ENCODE measurements at places on chromosomes 11 and 22. TPM values are rescaled to one million over a fixed set of nuclear protein-coding genes. Genes with fewer than 3 reads are reported as not detected.

GRCh38 chr11:17543041-17543440, 1.2 kb downstream of the USH1C start:
- DNase-seq = no peak

Gene MCAM
- 58.3 TPM for polyA plus RNA-seq

DNA sequence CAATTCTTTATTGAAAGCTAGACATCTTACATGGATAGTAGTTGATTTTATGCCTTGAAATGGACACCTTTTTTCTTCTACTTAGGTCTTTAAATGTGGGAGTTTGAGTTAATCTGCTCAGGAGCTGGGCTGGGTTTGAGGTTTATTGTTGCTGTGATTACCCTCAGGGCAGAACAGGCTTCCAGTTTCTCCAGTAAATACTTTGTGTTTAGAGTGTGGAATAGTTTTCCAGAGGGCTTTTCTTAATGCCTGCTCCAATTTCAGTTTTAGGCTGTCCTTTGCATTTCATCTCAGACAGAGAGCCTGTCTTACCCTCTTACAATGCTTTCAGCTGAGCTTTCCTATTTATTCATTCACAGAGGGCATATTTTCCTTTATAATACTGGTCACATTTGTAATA, 69.9 kb upstream of the ADORA2A start:
- DNase-seq = no peak

GRCh38 chr11:75022296-75022695, 33.6 kb downstream of the NEU3 start:
- no peak for DNase-seq

- no peak for DNase-seq
These were observed 35.4 kb upstream of the BRSK2 start for GRCh38 chr11:1354125-1354938.

Gene NDUFS8
- polyA plus RNA-seq = 137 TPM

GRCh38 chr11:282630-283360, 4.6 kb downstream of the NLRP6 start:
- DNase-seq = no peak

DNA sequence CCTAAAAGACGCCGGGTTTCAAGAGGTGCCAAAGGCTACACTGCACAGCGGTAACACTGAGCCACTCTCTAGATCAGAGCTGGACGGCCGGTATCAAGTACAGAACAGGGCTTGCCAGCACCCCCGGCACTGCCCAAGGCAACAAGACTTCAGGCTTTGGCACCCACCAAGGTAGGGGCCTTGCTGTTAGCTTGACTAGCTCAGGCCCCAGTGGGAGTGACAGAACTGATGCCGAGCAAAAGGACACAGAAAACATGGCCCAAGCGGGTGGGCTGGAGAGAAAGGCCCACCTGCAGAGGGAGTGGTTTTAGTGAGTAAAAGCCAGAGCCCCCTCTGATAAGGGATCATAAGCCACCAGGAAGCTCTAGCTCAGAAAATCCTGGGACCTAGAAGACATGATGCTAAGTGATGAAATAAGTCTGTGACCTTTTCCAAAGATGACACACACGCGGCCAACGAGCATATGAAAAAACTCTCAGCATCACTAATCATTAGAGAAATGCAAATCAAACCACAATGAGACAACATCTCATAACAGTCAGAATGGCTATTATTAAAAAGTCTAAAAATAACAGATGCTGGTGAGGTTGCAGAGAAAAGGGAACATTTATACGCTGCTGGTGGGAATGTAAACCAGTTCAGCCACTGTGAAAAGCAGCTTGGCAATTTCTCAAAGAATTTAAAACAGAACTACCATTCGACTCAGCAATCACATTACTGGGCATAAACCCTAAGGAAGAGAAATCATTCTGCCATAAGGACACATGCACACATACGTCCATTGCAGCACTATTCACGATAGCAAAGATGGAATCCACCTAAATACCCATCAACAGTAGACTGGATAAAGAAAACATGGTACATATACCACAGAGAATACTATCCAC, 12.9 kb downstream of the EHD1 start:
- DNase-seq = no peak

Gene SLC6A5
- 0.11 TPM for polyA plus RNA-seq

- DNase-seq = no peak
These were observed 1.1 kb downstream of the FXYD2 start for GRCh38 chr11:117823294-117823945.

Gene CARD18
- not detected for polyA plus RNA-seq

- DNase-seq = no peak
These were observed 691.6 kb upstream of the ANO5 start for GRCh38 chr11:21501245-21501644.

- DNase-seq = no peak
These were observed 20.6 kb downstream of the IFT27 start for GRCh38 chr22:36755316-36755715.

GRCh38 chr11:127074151-127074761, 73.7 kb upstream of the KIRREL3 start:
- DNase-seq = peak; percentile 55

DNA sequence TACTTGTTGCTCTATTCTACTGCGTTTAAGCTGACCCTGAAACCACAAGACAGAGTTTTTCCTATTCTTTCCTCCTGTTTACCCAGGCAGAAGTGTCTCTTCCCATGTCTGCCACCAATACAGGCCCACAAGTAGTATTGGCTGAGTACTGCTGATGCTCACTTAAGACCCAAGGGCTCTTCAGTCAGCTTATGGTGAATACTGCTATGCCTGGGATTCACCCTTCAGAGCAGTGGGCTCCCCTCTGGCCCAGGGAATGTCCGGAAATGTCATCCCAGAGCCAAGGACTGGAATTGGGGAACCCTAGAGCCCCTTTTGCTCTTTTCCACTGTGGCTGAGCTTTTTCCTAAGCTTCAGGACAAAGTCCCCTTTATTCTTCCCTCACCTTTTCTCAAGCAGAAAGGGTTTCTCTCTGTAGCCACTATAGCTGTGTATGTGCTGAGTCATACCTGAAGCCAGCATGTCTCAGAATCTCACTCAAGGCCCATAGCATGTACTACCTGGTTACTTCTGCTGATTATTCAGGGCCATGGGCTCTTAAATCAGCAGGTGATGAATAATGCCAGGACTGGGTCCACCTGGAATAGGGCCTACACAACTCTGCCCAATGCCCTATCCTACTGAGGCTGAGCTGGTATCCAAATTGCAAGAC, 745.8 kb upstream of the ANO5 start:
- DNase-seq = no peak

- no peak for DNase-seq
These were observed 10.5 kb downstream of the NUCB2 start for GRCh38 chr11:17287058-17287457.

- no peak for DNase-seq
These were observed 178.2 kb downstream of the LRRC4C start for GRCh38 chr11:41281131-41281742.

Gene CDKN1C
- 141 TPM for polyA plus RNA-seq

Gene POU2AF2
- not detected for polyA plus RNA-seq

DNA sequence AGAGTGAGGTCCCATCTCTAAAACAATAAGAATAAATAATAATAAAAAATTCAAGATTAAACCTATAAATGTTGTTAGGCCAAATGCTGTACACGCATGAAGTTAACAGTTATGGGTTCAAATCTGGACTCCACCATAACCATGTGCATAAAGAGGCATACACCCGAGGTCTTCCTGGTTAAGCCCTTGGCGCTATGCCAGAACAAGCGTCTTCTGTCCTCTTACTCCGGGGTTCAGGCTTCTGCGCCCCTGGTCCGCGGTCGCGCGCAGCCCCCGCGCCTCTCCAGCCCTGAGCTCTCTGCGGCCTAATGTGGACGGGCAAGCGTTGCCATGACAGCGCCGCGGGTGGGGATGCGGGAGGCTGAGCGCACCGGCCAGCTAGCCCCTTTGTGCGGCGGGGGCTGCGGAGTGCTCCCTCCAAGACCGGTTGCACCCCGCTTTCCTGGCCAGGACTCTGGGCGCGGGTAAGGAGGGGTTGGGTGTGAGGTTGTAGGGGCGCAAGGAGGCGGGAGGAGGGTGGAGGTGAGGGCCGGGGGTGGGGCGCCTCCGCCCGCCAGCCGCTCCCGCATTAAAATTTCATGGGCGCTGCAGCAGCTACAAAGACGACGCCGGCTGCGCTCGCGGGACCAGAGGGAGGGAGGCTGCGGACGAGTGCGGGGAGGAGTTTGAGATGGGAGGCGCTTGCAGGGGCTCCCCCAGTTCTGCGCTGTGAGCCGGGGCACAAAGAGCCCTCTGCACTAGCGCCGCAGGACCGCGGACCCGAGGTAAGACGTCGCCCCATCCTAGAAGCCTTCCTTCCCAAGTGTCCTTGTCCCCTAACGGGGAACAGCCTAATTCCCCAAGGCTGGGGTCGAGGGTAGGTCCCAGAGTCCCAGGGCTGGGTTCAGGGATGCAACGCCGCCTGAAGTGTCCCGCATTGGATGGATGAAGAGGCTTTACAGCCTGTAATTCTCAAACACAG, at the start of gene MIAT:
Gene MIAT (plus strand): TSS at position 698 of the 961 bp plus-strand sequence.
- DNase-seq = no peak

GRCh38 chr22:18999416-18999815, 63.3 kb upstream of the PRODH start:
- DNase-seq = no peak

Gene SCN4B
- polyA plus RNA-seq = 1.8 TPM

Gene GCAT
- 18.1 TPM for polyA plus RNA-seq

- no peak for DNase-seq
These were observed 12.1 kb upstream of the ADORA2A start for GRCh38 chr22:24414984-24415945.

DNA sequence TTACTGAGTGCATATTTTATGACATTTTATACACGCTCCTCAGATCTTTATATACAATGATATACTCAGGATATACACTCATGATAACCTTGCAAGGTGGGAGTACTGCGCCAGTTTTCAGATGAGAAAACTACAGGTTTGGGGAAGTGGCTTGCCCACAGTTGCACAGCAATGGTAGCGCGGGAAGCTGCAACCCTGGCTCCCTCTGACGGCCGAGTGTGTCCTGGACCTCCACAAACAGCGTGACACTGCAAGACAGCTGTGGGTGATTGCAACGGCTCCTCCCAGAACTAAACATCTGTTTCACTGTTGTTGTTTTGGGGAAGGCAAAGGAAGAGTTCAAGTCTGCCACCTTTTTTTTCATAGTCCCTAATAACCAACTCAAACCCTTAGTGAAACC, 47.0 kb downstream of the PACSIN2 start:
- DNase-seq = no peak

DNA sequence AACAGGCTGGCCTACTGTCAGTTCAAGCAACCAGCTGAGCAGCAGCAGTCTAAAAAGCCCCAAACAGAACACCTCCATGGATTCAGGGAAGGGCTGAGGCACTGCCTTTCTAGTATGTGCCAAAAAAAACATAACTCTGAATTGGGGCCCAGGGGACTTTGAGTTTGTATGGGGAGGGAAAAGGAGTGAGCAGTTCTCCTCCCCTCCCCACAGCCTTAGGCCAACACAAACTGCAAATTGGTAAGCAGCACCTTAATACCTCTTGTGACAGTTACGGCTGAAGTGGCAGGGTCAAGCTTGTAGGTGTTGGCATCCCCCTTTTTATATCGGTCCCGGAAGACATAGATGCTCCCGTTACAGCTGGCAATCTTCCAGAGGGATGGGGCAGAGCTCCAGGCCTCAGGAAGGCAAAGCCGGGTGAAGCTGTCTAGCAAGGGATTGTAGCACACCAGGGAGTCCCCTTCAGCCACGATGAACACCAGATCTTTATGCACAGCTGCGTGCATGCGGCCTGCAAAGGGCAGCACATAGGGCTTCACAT, 6.0 kb downstream of the KBTBD4 start:
- DNase-seq = no peak

DNA sequence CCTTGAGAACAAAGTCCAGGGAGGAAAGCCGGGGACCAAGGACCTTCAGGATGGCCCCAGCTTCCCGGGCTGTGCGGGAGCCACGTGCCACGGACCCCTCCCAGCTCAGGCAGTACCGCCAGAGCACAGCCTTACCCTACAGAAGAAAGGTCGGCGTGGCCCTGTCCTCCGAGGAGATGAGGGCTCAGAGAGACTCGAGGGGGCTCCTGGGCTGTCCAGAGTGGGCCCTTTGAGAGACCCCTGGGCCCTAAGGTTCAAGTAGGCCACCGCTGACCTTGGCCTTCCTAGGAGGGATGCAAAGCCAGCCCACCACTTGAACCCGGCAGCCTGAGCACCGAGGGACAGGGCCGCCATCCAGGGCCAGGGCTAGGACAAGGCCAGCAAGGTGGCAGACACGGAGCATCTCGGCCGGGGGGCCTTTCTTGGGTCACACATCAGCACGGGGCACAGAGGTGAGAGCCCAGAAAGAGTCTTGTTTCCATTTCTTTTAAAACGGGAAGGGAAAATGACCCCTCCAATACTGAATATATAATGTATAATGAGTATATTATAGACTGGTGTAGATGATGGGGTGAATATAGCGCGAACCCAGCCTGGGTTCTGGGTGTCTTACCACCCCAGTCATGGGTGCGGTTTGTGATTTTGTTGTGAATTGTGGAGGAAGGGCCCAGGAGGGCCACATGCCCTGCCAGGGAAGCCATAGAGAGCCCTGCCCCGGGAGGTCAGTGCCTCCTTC, 34.4 kb upstream of the PPARA start:
- DNase-seq = no peak

Gene TTC28
- polyA plus RNA-seq = 49.6 TPM

- no peak for DNase-seq
These were observed 33.9 kb upstream of the SEPTIN5 start for GRCh38 chr22:19680287-19680881.

DNA sequence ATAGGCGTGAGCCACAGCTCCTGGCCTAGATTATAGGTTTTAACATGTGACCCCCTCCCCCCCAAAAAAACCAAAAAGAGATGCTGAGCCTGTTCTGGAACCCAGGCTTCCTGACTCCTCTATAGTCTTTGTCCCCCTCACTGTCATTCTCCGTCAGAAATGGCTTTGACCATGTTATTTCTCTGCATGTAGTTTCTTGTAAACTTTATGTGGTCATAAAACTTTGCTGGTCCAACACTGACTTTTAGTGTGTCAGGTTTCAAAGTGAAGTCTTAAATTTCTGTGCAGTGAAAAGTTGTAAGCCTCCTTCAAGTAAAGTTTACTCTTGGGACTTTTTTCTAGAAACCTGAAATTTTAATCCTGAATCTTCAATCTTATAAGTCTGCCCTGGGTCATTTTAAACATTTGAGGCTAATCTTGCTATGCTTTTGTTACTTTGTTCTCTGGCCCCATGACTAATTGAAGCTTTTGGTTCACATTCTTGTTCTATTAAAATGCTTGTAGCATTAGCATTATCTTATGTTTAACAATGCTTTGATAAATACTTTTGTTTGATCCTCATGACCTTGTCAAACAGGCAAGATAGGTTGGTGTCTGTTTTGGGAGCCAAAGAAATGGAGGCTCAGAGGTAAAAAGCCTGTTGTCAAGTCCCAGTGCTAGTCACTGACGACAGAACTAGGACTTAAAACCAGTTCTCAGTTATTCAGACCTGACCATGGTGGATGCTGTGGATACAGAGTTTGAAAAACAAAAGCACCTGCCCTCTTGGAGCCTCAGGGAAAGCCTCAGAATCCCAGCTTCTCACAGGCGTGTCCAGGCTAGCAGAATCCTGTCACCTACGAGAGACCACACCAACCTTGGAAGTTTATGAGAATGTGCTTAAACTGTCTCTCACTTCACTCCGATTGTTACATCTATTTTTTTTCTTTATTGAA, 87.7 kb upstream of the HORMAD2 start:
- peak; percentile 28 for DNase-seq

Measured in left renal cortex interstitium (tissue), 4 donors.